ENCODE measurements at places on chromosomes 6 and 20.

DNA sequence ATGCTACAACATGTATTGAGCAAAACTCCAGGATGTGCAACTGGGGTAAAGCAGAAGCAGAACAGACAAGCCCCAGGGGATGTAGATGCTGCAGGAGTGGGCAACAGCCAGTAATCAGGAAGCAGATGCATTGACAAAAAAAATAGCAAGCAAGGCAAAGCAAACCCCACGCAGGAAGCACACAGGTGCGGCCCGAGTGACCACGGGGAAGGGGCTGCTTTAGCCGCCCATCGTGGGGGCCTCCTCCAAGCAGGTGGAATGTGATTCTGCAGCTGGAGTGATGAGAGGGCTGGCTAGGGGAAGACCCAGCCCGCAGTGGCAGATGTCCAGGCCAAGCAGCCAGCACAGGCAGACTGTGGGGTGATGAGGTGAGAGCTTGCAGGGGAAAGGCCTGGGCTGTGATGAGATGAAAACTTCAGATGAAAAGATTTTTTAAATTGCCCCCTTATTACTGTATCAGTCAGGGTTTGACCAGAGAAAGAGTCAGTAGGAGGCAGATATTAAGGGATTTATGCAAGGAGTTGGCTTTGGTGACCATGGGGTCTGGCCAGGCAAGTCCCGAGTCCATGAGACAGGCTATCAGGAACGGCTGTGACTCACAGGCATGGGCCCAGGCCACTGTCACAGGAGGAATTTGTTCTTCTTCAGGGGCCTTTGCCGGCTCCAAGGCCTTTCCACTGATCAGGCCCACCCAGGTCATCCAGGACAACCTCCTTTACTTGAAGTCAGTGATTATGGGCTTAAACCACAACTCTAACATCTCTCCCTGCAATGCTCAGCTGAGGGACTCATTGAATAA lies 207.6 kb downstream of the ANKRD60 start:
- DNase-seq = no peak

DNA sequence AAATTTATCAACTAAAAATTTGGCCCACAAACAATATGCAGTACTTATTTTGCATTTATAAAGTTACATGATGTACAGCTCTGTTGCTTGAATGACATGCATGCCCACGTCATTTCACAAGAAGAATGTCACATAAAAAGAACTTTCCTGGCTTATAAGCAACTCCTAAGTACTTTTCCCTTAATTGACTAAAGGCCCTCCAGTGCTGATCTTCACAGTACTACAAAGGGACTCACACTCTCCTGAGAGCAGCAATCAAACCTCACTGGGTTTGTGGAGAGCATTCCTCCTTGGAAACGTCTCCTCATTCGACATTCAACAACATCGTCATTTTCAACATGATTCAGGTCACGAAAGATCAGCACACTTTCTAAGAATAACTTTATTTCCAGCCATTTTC lies 111.1 kb downstream of the IPCEF1 start:
- no peak for DNase-seq

GRCh38 chr6:111210194-111210728 lies 123.0 kb downstream of the SLC16A10 start:
- DNase-seq = no peak

- DNase-seq = no peak
Measured at GRCh38 chr20:34627458-34627857, 49.4 kb downstream of the PIGU start.

DNA sequence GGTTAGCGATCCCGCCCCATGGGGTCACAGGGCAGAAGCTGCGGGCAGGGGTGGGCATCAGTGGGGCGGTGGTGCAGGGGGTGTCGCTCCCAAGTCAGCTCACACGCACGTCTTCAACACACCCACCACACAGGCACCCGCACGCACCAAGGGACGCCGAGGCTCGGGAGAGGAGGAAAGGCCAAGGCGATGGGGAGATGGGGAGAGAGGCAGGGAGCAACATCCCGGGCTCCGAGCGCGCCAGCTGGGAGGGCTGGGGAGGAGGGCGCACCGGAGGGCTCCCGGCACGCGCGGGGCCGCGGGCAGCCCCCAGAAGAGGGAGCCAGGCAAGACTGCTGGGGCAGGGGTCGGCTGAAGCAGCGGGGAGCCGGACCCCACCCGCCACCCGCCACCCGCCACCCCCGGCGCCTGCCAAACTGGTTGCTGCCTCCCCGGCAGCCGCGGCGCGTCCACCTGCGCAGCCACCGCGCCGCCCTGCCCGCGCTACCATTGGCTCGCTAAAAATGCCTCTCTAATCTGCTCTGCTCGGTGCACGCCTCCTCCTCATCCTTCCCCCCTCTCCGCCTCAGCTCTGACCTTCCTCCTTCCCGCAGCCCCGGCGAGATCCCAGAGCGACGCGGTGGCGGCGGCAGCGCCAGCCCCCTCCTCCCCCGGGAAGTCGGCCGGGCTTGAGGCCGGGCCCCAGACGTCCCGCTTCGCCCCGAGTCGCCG lies at the start of gene PACSIN1:
PACSIN1 (plus strand) TSS at position 546 of the 711 bp plus-strand sequence. CDS start 60,230 bp downstream, outside the sequence.
- no peak for DNase-seq

DNA sequence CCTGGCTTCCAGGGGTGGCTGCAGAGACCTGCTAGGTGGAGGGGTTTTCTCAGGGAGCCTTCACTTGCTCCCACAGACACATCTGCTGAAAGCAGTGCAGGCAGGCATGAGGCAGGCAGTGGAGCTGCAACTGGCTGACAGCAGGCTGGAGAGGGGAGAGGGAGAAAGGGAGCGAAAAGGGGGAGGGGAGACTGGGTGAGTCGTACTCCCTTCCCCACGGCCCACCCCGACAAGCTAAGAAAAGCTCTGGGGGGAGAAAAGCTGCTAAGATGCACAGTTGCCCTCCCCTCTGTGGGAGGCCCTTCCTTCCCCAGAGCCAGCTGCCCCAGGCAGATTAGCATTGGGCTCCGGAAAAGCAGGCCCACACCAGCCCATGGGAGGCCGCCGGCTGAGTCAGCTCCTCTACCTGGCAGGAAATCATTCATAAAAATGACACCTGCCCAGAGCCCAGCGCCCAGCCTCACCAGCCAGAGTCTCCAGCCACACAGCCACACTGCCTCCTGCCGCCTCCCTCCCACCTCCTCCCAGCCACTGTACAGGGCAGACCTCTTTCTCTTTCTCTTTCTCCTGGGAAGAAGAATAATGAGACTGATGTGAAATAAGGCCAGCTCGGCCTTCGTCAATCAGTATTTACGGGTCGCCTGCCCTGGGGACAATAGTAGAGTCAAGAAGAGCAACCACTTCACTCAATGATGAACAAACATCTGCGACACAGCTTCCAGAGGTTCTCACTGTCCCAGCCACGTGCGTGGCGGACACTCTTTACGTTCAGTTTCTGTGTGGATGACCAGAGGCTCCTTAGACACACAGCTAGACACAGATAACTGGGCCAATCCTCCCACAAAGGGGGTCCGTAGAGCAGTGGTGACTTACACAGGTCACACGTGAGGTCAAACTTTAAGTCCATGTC lies 7.7 kb upstream of the C20orf203 start:
- DNase-seq = no peak

- DNase-seq = no peak
Measured at GRCh38 chr6:38518511-38519304, 121.0 kb downstream of the BTBD9 start.

GRCh38 chr20:12928755-12929401 lies 79.9 kb upstream of the SPTLC3 start:
- no peak for DNase-seq

DNA sequence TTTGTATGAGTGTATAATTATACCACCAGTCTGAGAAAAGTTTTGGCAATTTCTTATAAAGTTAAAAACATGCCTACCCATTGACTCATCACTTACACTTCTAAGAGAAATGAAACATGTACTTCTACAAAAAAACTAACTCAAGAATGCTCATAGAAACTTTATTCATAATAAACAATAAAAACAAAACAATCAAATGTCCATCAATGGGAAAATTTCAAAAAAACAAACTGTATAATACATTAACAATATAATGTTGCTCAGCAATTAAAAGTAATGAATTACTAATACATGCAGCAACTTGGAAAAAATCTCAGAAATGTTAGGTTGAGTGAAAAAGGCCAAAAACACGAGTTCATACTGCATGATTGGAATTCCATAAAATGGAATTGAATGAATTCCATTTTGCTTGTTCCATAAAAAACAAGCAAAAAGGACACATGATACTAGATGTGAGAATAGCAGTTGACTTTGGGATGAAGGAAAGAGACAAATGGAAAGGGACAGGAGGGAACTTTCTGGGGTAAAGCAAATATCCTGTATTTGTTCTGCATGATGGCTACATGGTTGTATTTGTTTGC lies 726.6 kb downstream of the RFPL4B start:
- no peak for DNase-seq

DNA sequence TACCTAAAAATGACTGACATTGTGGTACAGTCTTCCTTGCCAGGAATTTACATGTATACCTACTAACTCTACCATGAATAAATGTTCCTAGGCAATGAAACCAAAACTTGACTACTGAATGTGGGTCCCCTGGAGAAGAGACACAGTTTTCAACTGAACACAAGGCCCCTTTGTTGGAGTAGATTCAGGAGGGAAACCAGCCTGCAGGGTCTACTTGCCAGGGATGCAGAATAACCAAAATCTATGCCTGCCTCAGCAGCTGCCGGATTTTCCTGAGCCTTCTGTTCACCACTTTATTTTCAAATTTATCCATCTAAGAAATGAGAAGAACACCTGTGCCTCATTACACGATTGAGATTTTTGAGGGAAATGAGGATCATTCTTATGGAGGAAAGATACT lies 211.9 kb downstream of the GRM1 start:
- DNase-seq = no peak

Measured in activated CD8-positive, alpha-beta memory T cell treated with anti-CD3 and anti-CD28 coated beads for 1 hour (primary cell).